ENCODE measurements at places on chromosomes 3 and 15.

DNA sequence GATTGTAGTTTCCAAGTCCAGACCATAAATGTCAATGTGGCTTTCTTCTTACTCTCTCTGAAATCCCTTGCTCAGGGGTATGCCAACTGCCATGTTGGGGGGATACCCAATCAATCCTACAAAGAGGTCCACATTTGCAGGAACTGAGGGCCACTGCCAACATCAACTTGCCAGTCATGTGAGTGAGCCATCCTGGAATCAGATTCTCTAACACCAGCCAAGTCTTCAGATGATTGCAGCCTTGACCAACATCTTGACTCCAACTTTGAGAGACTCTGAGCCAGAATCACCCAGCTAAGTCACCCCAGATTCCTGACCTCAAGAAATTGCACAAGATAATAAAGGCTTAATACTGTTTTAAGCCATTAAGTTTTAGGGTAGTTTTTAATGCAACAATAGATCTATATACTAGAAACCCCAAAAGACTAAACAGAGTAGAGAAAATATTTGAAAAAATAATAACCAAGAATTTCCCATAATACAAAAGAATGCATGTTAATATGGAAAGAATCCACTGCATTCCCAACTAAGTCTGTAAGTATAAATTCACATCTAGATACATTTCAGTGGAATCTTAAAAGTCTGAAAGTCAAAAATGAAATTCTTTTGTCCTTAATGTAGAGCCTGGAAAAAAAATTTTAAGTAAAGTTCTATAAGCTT, 22.4 kb downstream of the ISG20 start:
- H3K4me1 ChIP-seq, result peaks cover 19% of the 10 kb centered on the region
- H3K27me3 ChIP-seq, result no peaks in the 10 kb centered on the region
- no peak for DNase-seq
- H3K27ac ChIP-seq, result peak overlapping the region; percentile 21
- no peak overlapping the region for H3K4me3 ChIP-seq

DNA sequence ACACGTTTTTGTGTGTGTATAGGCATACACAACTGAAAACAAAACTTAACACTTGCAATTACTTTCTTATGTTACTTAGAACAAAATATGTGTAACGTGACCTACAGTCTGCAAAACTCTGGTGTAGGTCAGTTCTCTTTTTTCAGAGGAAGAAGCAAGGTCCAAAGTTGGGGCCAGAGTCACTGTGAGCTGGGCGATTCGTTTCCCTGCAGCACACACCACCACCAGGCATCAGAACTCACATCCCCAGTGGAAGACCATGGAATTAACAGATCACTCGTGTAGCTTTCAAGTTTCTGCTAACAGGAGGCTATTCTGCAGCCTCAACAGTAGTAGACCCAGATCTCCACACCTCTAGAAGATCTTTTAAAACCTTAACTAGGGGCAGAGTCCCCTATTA, 25.8 kb downstream of the ANP32A start:
- peak overlapping the region; percentile 86 for H3K27ac ChIP-seq
- H3K27me3 ChIP-seq, result no peaks in the 10 kb centered on the region
- peaks cover 2% of the 10 kb centered on the region for H3K36me3 ChIP-seq
- peak overlapping the region; percentile 79 for H3K4me3 ChIP-seq
- DNase-seq, result no peak

DNA sequence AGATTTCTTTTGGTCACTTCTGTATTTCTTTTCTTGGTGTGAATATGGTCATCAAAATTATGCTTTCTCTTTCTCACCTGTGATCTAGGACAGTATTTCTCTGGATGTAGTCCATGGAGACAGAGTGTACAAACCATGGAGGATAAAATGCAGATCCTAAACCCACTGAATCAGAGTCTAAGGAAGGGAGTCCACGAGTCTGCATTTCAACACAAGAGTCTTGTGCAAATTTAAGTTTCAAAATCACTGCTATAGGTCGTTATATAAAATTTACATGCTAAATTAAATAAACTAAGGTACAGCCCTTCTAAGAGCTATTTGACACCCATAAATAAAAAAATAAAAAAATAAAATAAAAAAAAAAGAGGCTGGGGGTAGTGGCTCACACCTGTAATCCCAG, 17.3 kb upstream of the UBE2E2 start:
- H3K4me3 ChIP-seq, result no peak overlapping the region
- H3K27me3 ChIP-seq, result no peaks in the 10 kb centered on the region
- no peak overlapping the region for H3K27ac ChIP-seq
- no peaks in the 10 kb centered on the region for H3K36me3 ChIP-seq
- DNase-seq, result no peak

DNA sequence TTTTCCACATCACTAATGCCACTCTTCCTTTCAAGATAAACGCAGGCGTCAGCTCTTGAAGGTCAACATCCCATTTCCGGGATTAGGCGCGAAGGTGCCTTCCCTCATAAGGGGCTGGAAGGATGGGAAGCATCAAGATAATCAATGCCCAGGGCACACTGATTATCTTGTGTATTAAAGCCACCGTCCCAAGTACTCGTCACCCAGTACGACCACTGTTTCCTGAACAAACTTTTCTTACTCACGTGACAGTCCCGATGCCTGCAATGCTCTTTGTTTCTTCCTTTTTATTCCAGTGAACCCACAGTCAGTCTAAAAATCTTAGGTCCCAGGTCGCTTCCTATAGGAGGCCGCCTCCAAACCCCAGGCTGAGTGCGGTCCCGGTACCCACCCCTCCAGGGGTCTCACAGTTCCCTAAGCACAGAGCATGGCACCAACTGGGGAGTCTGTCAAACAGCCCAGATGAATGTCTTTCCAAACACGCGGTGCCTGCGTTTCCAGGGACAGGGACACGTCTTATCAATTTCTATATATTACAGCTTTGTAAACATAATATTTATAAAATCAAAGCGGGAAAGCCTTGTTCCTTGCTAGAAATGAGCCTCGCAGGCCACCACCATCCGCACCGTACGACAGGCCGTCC, 589 bp downstream of the ANAPC13 start:
- no peaks in the 10 kb centered on the region for H3K27me3 ChIP-seq
- peaks cover 38% of the 10 kb centered on the region for H3K4me1 ChIP-seq
- peak overlapping the region; percentile 97 for H3K4me3 ChIP-seq
- DNase-seq, result no peak
- H3K27ac ChIP-seq, result peak overlapping the region; percentile 100

- H3K4me1 ChIP-seq, result no peaks in the 10 kb centered on the region
- H3K36me3 ChIP-seq, result no peaks in the 10 kb centered on the region
- H3K27me3 ChIP-seq, result peaks cover 51% of the 10 kb centered on the region
- H3K4me3 ChIP-seq, result no peak overlapping the region
- no peak for DNase-seq
These were observed 75.7 kb downstream of the FAM43A start for GRCh38 chr3:194761384-194761783.

All from T-helper 17 cell (primary cell).